Smooth muscle cell of bladder (primary cell): ENCODE measurements at places on chromosomes 5 and 9. TPM values are rescaled to one million over a fixed set of nuclear protein-coding genes. Genes with fewer than 3 reads are reported as not detected.

Gene ENHO
- total RNA-seq, result not detected in 2 replicates

Gene SHISAL2B
- total RNA-seq, result not detected in 2 replicates

Gene PRSS3
- 14.6 and 28.4 TPM in 2 replicates for total RNA-seq

Gene TMED7
- total RNA-seq, result 132 and 142 TPM in 2 replicates

Gene WNT8A
- total RNA-seq, result not detected in 2 replicates

Gene LRRTM2
- total RNA-seq, result 0.18 and 0.57 TPM in 2 replicates
